ENCODE measurements at places on chromosomes 11 and 22. TPM values are rescaled to one million over a fixed set of nuclear protein-coding genes. Genes with fewer than 3 reads are reported as not detected.

FOSL1 gene
- 20.9 TPM for total RNA-seq

CLP1 gene
- total RNA-seq, result 10.8 TPM

- no peak for DNase-seq
Measured at GRCh38 chr22:41237707-41238569, 2.8 kb downstream of the CHADL start.

- DNase-seq, result no peak
Measured at GRCh38 chr11:119845756-119846155, 116.8 kb upstream of the NECTIN1 start.

DNA sequence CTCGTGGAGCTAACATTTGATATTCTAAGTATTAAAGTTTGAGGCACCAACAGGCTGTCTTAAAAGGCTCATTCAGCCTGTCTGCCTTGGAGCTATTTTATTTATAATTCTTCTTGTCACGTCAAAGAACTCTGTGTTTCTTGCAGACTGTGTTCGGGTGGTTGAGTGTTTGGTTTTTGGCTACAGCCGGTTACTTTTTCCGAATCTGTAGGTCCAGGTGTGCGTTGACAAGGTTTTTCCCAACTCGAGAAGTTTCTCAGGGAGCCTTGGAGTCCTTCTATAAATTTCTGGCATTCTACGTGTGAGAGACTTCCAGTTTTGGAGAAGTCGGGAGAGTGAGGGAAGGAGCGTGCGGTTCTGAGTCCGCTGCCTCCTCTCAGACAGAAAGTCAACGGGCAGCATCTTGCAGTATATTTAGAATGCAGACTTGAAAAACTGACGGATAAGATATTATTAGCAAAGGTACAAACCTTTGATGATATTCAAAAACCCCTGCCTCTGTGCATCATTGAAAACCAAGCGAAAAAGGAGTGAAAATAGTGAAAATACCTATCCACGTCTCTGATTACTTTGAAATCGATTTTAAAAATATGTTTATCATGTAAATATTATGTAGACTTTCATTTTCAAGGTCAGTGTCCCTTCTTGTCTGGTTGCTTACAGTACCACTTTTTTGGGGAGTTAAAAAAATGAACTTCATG is 85.2 kb upstream of the PPARA start:
- no peak for DNase-seq
